ENCODE measurements at places on chromosomes 12 and 14.

- no peak for DNase-seq
Measured at GRCh38 chr12:72144553-72144952, 127.6 kb upstream of the TRHDE start.

- DNase-seq: no peak
Measured at GRCh38 chr14:91337699-91338335, 79.8 kb downstream of the CCDC88C start.

GRCh38 chr14:64786296-64787149, 82.3 kb downstream of the PLEKHG3 start:
- no peak for DNase-seq

DNA sequence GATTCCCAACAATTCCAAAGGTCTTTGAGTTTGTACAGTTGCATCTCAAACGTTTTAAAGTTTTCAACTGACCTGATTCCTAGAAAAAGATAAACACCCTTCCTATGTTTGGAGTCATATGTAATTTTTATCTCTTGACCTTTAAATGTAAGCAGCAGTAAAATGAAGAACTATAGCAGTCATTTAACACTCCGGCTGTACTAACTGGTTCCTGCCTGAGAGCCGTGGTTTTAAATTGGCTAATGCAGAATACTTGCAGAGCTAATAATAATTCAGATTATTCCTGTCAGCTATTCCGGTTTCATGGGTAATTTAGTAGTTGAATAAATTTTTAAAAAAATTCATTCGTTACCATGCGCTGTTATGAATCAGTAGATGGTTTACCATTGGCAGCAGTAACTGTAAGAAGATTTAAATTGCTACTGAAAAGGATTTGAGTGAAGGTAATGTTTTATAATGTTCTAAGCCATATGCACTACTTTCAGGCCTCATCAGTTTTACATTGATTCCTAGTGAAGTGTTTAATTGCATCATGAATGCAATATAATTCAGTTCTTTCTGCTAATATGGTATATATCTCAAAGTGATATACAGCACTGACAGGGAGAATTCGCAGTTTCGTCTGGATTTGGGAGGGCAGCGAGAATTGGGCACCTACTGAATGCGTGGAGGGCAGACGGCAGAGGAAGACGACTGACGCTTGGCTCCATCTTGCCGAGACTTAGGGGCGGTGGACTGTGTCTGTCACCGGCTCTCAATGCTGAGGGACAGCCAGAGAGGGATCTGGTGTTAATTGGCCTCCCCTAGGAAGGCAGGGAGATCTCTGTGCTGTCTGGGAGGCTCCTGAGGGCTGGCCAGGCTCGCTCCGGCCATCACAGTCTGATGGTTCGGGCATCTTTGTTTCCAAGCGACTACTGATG, 217.7 kb downstream of the PHETA1 start:
- DNase-seq: no peak

GRCh38 chr12:47757840-47758583, 668 bp downstream of the RAPGEF3 start:
- DNase-seq: no peak

GRCh38 chr12:71567537-71567936, 96.1 kb downstream of the ZFC3H1 start:
- DNase-seq: no peak

DNA sequence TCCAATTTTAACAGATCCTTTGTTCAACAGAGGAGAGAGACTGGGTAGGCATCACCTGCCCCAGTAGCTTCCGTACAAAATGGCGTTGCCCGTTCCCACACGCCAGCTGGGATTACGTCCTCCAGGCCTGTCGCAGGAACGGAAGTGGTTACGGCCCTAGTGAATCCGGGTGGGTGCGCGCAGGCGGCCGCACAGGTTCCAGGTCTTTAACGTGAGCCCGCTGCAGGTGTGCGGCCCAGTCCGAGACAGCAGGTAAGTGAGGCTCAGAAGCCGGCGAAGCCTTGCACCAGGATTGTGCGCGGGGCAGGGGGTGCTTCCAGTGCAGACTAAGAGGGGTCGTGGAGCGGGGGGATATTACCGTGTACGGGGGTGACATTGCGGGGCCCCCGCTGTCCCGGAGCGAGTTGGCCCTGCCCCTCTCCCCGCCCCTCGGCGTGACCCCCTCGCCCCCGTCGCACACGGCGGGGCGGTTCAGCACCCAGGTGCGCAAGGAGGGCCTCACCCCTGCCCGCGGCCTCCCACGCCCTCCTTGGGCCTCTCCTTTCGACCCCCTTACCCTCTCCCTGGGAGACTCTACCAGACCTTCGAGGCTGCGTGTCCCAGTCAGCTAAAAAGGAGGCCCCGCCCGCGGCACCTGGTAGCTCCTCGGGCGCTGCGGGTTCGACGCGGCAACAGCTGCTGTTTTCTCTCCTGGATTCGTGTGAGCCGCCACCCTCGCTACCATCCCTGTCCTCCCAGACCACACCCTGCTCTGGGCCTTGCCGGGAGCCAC, at the start of gene EXD2:
TSS of gene EXD2 (plus strand) at position 159 of the 772 bp plus-strand sequence. CDS start 17,973 bp downstream, outside the sequence.
- peak; percentile 55 for DNase-seq

GRCh38 chr14:50649691-50650090, 18.4 kb downstream of the SAV1 start:
- DNase-seq: no peak

DNA sequence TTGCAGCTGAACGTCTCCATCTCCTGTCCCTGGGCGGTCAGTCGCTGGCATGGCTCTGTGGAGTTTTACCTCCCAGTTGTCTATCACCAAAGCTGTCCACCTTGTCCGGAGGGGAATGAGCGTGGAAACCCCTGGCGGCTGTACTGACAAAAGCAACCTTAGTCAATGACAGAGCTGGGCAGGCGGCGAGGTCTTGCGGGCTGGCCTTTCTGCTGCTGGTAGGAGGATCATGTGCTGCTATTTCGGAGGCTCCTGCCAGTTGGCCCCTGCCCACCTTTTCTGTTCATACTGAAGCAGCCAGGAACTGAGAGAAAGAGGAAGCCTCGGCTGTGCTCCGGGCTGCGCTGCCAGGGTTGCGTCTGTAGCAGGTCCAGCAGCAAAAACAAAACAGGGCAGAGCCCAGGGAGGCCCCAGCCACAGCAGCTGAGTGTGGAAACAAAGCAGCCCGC, 57.7 kb downstream of the HMGA2 start:
- no peak for DNase-seq

GRCh38 chr12:92340003-92340402, 194.4 kb upstream of the BTG1 start:
- DNase-seq: no peak

GRCh38 chr14:54593860-54594259, 26.9 kb downstream of the SAMD4A start:
- no peak for DNase-seq

GRCh38 chr12:74381958-74382357, 155.7 kb upstream of the ATXN7L3B start:
- no peak for DNase-seq

DNA sequence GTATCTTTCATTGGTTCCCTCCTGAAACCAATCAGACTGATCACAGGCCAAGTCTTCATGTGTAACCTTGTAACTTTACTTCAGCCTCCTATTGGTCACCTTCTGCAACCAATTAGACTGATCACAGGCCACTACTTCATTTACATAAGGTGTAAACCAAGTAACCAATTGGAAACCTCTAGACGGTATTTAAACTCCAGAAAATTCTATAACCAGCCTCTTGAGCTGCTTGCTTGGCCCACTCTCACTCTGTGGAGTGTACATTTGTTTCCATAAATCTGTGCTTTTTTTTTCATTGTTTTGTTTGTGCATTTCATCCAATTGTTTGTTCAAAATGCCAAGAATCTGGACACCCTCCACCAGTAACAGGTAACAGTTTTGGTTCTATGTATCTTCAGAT, 47.5 kb downstream of the EIF2S3B start:
- DNase-seq: no peak

DNA sequence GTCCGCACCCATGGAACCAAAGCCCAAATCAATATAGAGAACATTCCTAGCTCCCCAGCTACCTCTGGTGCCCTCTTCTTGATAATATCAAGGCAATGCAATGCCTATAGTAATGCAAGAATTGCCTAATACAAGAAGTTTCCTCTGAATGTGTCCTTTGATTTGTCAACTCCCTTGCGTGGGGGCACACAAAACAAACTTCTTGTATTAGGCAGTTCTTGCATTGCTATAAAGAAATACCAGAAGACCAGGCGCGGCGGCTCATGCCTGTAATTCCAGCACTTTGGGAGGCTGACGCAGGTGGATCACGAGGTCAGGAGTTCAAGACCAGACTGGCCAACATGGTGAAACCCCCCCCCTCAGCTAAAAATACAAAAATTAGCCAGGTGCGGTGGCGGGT, 10.4 kb upstream of the ITPK1 start:
- DNase-seq: no peak

GRCh38 chr14:87756661-87757060, 236.3 kb downstream of the GALC start:
- DNase-seq: no peak

- DNase-seq: no peak
Measured at GRCh38 chr12:107783406-107784376, 9.2 kb downstream of the ASCL4 start.

- DNase-seq: no peak
Measured at GRCh38 chr14:86196471-86196870, 666.5 kb downstream of the FLRT2 start.

DNA sequence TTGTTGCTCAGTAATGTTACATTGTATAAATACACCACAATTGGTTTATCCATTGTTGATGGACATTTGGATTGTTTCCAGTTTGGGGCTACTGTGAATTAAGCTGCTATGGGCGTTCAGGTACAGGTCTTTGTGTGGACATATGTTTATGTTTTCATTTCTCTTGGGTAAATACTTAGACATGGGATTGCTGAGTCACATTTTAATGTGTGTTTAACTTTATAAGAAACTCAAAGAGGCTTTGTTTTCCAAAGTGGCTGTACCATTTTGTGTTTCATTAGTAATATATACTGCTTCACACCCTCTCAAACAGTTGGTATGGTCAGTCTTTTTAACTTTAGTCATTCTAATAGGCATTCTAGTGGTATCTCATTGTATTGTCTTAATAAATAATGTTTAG, 225.0 kb downstream of the SPTSSA start:
- DNase-seq: no peak

DNA sequence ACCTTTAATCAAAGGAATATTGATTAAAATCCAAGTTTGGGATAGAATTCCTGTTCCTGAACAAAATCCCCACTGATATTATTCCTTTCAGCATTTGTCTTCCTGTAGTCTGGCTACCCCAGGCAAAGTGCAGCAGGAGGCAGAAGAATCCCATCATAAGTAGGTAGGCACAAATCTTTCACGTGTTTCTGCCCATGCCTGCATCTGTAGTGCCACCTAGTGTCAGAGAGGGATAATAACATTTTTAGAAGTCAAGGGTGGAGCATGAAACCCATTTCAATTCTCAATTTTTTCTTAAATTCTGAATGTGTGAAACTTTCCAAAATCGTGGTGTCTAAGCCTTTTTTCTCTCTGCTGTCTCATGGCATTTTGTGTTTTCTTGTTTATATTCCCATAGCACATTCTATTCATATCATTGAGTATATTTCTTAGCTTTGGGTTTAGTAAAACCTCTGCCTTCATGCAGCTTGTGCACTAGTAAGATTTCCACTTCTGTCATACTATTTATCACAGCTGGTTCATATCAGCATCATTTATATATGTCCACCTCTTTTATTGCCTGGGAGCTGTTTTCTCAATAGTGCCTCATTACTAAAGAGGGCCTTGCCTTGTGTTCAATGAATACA, 47.8 kb upstream of the RERG start:
- DNase-seq: no peak

DNA sequence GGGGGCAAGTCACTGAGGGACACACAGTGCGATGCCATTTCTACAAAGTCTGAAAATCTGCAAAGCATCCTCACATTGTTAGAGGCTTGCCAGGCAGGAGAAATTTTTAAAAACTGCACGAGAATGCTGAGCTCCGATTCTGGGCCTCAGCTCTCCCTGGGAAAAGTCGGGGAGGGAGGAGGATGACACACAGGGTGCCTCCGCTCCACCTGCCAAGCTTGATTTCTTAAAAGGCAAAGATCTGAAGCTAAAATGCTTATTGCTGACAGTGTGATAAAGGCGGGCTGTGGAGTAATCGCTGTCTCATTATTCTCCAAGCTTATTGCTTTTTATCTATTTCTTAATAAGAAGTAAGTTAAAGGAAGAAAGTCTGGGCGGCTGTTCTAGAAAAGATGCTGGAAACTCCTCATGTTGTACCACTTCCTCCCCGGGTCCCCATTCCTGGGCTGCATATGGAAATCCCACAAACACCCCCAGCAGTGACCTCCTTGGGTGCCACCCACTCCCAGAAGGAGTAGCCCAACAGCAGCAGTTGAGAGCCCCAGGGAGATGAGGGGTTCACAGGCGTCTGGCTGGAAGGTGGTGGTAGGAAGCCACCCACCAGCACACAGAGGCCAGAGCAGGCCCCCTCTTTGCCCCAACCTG, 55.0 kb downstream of the CCDC85C start:
- DNase-seq: no peak

DNA sequence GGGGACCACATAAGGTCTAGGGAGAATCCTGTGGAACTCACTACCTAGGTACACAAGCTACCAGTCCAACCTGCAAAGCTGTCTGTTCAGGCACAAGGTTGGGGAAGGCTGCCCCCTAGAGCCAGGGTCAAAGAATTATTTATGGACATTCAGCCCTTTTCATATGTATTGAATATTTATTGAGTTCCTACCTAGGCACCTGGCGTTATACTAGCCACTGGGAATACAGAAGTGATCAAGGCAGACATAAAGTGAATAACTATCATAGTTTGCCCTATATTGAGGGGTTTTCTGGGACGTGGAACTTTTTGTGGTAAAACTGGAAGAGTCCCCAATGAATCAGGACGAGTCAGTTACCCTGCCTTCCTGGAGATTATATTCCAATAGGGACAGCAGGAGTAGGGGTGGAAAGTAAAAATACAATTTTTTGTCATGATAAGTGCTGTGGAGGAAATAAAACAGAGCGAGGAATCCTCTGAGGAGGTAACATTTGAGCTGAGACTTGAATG, 5.8 kb upstream of the SLC48A1 start:
- DNase-seq: peak; percentile 60

- no peak for DNase-seq
Measured at GRCh38 chr14:50813544-50813863, 17.5 kb downstream of the NIN start.

DNA sequence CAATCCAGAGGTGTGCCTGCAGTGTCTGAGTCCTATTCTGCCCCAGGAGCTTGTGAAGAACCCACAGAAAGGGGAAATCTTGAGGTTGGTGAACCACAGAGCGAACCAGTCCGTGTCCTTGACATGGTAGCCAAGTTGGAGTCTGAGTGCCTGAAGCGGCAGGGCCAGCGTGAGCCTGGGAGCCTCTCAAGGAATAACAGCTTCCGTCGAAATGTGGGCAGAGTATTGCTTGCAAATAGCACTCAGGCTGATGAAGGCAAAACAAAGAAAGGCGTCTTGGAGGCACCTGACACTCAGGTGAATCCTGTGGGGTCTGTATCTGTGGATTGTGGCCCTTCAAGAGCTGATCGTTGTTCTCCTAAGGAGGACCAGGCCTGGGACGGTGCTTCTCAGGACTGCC, 60.5 kb downstream of the ATG14 start:
- DNase-seq: no peak

Data from stimulated activated CD8-positive, alpha-beta memory T cell treated with anti-CD3 and anti-CD28 coated beads, Interleukin-4, amount 100 ng/mL, for 24 hours (primary cell).